ENCODE measurements at places on chromosomes 1 and 21.

DNA sequence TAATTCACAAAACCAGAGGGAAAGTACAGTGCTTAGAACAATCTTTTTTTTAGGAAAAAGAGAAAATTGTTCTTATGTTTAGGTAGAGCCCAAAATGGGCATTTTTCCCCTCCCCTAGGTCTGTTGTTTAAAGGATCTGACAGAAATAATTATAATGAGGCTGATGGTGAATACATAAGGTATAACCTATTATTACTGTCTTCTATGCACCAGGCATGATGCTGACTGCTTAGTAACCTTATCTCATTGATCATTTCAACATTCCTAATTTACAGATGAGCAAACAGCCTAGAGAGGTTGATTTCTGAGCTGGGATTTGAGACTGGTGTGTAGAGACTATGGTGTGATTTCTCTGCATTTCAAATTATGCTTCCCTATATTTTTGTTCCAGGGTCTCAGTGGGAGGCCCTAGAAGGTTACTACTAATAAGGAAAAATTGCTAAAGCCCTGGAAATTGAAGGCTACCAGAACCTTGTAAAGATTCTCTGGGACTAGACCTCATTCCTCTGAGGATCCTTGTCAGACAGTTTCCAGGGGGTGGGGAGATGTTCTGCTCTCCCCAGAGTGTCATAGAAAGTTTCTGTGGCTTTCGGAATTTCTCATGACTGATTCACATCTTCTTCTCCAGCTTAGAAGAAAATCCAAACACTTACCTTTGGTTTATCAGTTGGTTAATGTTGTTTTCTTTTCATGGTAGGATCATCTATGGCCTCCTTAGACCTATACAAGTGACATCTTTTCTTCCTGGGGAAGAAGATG, 44.9 kb downstream of the ROR1 start:
- no peak for DNase-seq

DNA sequence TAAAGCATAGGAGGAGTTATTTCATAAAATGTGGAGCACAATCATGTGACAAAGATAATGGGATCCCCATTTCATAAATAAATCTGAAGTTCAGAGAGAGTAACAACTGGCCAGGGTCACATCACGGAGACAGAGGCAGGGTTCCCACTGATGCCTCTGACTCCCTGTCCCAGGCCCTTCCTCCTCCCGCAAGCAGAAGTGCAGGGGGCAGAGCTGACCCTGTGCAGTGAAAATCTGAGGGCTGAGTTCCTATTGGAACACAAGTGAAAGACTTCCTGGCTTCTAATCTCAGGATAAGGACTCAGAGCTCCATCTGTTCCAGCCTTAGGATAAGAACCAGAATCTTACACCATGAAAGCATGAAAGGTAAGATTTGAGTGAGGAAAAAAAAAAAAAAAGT, 22.0 kb downstream of the SELL start:
- no peak for DNase-seq

DNA sequence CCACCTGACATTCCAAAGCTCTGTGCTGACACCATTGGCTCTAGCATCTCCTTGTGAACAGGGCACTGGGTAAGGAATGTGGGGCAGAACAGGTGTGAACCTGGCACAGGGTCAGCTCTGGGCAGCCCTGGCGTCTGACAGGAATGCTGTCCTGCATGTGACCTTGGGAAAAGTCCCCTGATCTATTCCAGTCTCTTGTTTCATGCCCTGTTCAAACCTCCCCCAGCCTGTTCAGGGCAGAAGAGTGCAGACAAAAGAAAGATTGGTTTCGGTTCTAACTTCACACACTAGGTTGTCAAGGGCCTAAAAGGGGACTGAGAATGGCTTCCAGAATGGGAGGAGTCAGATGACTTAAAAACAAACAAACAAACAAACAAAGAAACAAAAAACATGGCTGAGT, 27.6 kb upstream of the SDHB start:
- no peak for DNase-seq

- no peak for DNase-seq
These were observed 390.4 kb downstream of the OMA1 start for GRCh38 chr1:58156124-58156468.

GRCh38 chr1:147815503-147815902, 55.1 kb upstream of the GJA5 start:
- DNase-seq: no peak

GRCh38 chr1:234554218-234554697, 55.7 kb downstream of the IRF2BP2 start:
- DNase-seq: no peak

GRCh38 chr21:29230551-29231261, 68.0 kb upstream of the BACH1 start:
- no peak for DNase-seq

Measured in hindlimb muscle (tissue), 1 donor.